ENCODE measurements at places on chromosomes 7 and 10.

GRCh38 chr7:31958226-31958625 is 112.0 kb downstream of the PDE1C start:
- DNase-seq: no peak

DNA sequence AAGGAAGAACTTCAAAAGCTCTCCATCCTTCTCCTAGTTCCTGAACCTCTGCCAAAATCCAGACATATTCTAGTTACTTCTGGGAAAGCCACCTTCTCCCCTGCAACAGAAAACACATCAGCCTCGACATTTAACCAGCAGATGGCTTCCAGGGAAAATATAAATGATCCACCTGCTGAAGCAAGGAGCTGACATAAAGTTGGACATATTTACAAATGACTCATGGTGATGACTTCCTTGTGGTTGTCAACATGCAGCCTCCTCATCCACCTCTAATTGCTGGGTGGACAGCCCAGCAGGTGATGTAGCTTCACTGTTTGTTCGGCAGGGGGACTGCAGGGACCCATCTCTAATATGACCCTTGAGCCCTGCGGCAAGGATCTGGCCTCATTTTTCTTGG is 266.0 kb downstream of the C7orf25 start:
- DNase-seq: no peak

GRCh38 chr10:92091965-92092364 is 168.4 kb downstream of the BTAF1 start:
- no peak for DNase-seq

DNA sequence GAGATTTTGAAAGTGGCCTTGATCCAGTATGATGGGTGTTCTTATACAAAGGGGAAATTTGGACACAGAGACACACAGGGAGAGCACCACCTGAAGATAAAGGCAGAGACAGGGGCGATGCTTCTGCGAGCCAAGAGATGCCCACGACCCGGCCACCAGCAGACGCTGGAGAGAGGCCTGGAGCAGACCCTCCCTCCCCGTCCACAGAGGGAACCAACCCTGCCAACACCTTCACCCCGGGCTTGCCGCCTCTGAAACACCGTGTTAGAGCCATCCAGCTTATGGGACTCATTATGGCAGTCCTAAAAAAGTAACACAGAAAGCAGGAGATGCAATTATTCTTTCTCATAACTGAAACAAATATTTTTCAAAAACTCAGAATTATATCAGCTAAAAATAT is 303.3 kb upstream of the SHH start:
- DNase-seq: no peak

- no peak for DNase-seq
Observed at GRCh38 chr7:66076462-66077329, 1.1 kb downstream of the ASL start.

DNA sequence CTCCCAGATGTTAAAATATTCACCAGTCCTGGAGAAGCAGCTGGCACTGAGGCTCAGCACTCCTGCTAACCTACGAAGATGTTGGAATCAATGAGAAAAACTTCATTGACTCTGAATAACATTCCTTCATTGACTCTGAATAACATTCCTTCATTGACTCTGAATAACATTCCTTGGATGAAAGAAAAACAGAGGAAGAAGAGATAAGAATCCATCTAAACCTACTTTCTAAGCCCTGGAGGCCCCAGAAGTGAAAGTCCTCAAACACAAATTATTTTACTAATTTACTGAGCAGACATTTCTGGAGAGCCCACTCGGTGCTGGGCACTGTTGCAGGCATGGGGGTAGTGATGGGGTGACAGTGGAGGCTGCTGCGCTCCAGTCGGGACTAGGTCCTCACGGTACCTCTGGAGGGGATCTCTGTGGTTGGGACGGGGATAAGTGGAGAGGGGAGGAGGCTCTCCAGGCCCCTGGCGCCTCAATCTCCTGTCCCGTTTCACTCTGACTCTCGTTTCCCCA is 254.1 kb downstream of the WDR37 start:
- no peak for DNase-seq

DNA sequence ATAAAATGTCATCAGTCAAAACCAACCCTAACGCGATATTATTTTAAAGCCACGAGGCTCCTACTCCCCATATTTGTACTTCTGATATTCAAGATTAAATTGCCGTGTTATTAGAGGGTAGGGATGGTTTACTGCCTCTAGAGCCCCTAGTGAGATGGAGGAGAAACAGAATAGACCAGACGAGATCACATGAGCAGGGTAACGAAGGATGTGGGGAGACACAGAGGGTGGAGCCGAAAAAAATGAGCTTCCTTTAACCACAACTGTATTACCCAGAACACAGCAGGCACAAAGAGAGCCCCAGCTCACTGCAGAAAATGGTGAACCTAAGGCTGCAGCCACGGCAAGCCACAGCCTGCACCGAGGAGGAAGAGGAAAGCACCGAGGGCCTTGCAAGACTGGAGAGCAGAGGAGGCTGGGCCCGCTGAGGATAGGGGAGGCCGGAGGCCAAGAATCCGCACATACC is 14.3 kb downstream of the ZC3HAV1 start:
- peak; percentile 90 for DNase-seq

GRCh38 chr10:33559105-33559504 is 224.6 kb upstream of the NRP1 start:
- no peak for DNase-seq

DNA sequence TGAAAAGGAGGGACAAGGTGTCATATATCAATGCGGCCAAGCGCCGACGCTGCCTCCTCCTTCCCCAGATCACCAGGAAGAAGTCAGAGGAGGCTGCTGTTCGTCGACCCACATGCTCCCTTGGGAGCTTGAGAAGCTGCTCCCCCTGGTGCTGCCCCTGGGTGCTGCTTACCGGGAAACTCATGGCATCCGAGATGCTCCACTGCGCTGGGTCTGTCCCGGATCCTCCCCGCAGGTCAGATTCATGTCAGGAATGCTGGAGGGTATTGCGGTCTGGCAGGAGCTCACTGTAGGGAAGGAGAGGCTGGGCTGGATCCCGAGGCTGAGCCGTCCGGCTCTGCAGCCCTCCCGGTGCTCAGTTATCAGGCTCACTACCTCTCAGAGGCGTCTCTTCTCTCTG is 123.7 kb upstream of the FAM20C start:
- DNase-seq: no peak

- no peak for DNase-seq
Observed at GRCh38 chr7:7201578-7202374, 19.4 kb downstream of the C1GALT1 start.

DNA sequence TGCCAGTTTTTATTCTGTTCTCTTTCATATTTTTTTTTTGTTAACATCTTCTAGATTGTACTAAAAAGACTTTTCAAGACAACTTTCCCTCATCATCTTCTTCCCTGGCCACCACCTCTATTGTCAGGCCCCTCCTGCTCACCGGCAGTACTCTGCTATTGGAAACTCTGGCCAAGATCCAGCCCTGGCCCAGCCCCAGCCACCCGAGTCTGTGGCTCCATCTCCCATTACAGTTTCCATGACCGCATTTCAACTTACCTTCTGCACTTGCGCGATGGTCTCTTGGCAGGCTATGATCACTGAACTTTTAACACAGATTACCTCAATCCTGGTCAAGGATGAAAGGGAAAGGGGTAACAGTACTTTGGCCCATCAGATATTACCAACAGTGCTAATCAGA is 137.7 kb upstream of the POM121L12 start:
- DNase-seq: no peak

DNA sequence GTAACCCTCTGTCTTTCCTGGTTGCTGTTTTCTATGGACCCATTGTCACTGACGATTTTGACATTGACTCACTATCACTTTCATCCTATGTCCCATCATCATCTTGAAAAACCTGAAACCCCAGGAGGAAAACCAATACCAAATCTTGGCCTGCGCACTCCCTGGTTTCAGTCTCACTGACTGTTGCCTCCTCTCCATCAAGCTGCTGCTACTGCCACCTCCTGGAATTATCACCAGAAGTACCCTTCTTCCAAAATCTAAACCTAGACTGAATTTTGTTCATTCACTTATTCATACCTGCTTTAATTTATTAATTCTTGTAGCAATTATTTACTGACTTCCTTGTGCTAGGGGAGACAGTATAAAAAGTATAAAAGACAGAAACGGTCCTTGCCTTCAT is 44.5 kb upstream of the ACBD5 start:
- DNase-seq: peak; percentile 10
